Stimulated activated CD8-positive, alpha-beta memory T cell treated with anti-CD3 and anti-CD28 coated beads, Interleukin-4, amount 100 ng/mL, for 4 hours (primary cell): ENCODE measurements at places on chromosomes 3 and 15.

- DNase-seq: no peak
These were observed 11.7 kb downstream of the NKTR start for GRCh38 chr3:42612217-42612616.

- DNase-seq: no peak
These were observed 55.9 kb upstream of the KLF13 start for GRCh38 chr15:31270767-31271166.

GRCh38 chr3:12974334-12974733, 98.9 kb downstream of the IQSEC1 start:
- DNase-seq: no peak

DNA sequence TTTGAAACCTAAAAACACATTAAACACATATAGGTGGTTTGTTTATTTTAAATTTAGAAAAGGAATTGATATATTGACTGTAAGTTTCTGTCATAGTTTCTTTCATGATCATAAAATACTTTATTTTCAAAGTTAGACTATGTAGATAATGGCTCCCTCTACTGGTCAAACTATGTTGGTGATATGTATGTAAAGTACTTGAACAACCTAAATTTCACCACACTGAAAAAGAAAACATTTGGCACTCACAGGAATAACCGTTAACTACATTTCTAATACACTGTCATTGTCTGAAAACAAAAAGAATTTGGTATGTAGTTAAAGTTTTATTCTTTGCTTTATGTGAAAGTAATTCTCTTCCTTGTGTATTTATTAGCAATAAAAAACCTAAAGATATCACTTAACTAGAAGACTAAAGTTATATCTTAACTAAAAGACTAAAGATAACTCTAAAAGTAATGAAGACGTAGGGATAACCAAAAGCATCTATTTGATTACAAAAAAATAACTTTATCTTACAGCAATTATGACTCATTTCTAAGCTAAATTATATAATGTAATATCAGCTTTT, 427.5 kb downstream of the VGLL3 start:
- DNase-seq: no peak

GRCh38 chr15:71295603-71296314, 180.5 kb downstream of the THSD4 start:
- DNase-seq: no peak

- DNase-seq: no peak
These were observed 984 bp downstream of the FGF7 start for GRCh38 chr15:49423901-49424550.

DNA sequence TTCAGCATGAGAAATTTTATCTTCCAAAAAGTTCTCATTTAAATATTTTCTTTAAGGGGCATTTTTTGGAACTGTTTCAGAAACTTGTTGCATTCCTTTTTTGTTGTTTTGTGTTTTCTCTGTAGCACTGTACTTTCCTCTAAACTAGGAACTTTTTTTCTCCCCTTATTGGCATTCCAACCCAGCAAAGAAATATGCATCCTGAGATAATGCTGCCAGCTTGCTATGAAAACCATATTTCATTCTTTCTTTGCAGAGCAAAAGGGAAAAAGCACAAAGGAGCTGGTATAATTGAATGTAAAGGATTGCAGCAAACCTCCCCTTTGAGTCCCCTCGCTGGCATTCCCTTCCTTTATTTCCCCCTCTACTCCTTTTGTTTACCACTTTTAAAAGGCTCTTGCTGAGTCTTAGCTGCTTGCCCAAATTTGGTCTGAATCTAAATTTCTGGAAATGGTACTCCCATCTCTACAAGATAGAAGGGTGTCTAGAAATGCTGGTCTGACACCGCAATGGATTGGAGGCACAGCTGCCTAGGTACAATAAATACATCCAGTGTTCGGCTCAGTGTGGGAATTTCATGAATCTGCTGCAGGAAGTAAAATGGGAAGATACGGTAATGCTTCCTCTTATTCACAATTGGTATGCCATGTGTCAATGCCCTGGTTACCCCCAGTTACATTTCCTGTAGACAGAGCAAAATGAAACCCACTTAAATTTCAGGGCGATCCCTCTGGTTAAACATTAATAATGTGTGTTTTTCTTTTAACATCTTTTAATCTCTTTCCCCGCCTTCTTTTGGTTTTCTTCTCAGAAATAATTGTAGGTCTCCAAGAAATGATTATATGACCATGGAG, 156.6 kb downstream of the MEIS2 start:
- DNase-seq: no peak

GRCh38 chr3:45554006-45554666, 40.4 kb upstream of the LIMD1 start:
- DNase-seq: no peak

- no peak for DNase-seq
These were observed 147.8 kb downstream of the PLCL2 start for GRCh38 chr3:17032407-17033034.

DNA sequence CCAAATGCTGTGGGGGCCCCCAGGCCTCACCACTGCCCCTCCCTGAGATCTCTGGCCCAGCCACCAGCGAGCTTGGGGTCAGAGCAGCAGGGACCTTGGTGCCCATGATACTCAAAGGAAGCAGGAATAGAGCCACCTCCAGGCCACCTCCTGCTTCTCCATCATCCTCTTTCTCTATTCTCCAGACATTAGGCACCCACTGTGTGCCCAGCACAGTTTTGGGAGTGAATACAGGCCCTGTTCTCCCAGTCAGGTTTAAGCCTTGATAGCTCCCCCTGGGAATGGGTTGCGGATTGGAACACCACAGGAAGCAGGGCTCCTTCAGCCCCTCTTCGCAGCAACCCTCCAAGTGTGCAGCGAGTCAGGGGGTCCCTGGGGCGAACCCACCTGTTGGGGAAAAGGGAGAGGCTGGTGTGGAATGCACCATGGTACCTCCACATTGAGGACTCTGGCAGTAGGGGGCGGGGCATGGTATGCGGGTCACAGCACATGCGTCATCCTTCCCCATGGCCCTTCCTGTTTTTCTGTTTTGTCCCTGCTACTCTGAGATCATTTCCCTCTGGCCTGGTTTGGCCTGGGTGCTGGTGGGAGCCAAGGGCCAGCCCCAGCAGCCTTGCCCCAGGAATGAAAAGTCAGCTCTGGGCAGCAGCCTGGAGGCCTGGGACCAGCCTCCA, 14.2 kb upstream of the SEMA3B start:
- no peak for DNase-seq
